ENCODE measurements at places on chromosomes 12 and 14. TPM values are rescaled to one million over a fixed set of nuclear protein-coding genes. Genes with fewer than 3 reads are reported as not detected.

GRCh38 chr12:89451841-89452251 is 72.8 kb downstream of the GALNT4 start:
- peaks cover 44% of the 10 kb centered on the region for H3K4me1 ChIP-seq
- no peaks in the 10 kb centered on the region for H3K36me3 ChIP-seq
- H3K27me3 ChIP-seq: no peaks in the 10 kb centered on the region

GRCh38 chr14:94391281-94391975 is 3.0 kb upstream of the SERPINA1 start:
- H3K4me3 ChIP-seq: no peak overlapping the region
- H3K4me1 ChIP-seq: peaks cover 14% of the 10 kb centered on the region
- no peak for DNase-seq
- H3K27me3 ChIP-seq: peaks cover 6% of the 10 kb centered on the region

DNA sequence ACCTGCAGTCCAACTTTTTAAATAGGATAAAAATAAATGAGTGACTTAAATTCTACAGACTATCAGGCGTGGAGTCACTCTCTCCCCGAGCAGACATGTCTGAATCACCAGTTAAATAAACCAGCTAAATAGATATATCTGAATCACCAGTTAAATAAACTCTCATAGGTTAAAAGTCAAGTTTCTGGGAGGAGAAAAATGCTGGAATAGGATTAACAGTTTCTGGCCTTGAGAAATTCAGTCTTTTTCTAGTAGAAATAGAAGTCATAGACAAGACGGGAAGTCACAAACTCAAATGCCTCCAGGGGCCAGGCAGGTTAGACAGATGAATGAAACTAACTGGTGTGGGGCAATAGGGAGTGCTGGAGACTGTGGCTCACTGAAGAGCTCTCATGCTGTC is 258.6 kb upstream of the TMEM132C start:
- H3K27me3 ChIP-seq: peaks cover 4% of the 10 kb centered on the region
- H3K27ac ChIP-seq: no peak overlapping the region
- DNase-seq: no peak
- H3K36me3 ChIP-seq: no peaks in the 10 kb centered on the region
- H3K4me3 ChIP-seq: no peak overlapping the region
- H3K4me1 ChIP-seq: peaks cover 12% of the 10 kb centered on the region

- no peak for DNase-seq
- H3K36me3 ChIP-seq: no peaks in the 10 kb centered on the region
These were observed 91.4 kb downstream of the PLCZ1 start for GRCh38 chr12:18646286-18646890.

- H3K27me3 ChIP-seq: peaks cover 9% of the 10 kb centered on the region
- no peaks in the 10 kb centered on the region for H3K4me1 ChIP-seq
- H3K4me3 ChIP-seq: peak overlapping the region; percentile 56
- DNase-seq: peak; percentile 70
- peaks cover 3% of the 10 kb centered on the region for H3K36me3 ChIP-seq
These were observed 240.0 kb upstream of the CPNE8 start for GRCh38 chr12:39145175-39145999.

GRCh38 chr12:57749061-57749460 is 3.0 kb downstream of the CDK4 start:
- no peak overlapping the region for H3K27ac ChIP-seq
- peak overlapping the region; percentile 48 for H3K4me3 ChIP-seq
- peaks cover 34% of the 10 kb centered on the region for H3K27me3 ChIP-seq
- peaks cover 58% of the 10 kb centered on the region for H3K4me1 ChIP-seq
- DNase-seq: no peak

- peaks cover 28% of the 10 kb centered on the region for H3K4me1 ChIP-seq
- DNase-seq: no peak
- no peak overlapping the region for H3K27ac ChIP-seq
- no peak overlapping the region for H3K4me3 ChIP-seq
- no peaks in the 10 kb centered on the region for H3K27me3 ChIP-seq
These were observed 37.5 kb upstream of the SINHCAF start for GRCh38 chr12:31363416-31363809.

- H3K4me3 ChIP-seq: no peak overlapping the region
- no peak for DNase-seq
- peaks cover 8% of the 10 kb centered on the region for H3K4me1 ChIP-seq
- H3K27me3 ChIP-seq: no peaks in the 10 kb centered on the region
- H3K27ac ChIP-seq: no peak overlapping the region
These were observed 64.1 kb downstream of the ITPR2 start for GRCh38 chr12:26768611-26769603.

- no peak overlapping the region for H3K27ac ChIP-seq
- H3K36me3 ChIP-seq: no peaks in the 10 kb centered on the region
- no peak overlapping the region for H3K4me3 ChIP-seq
- DNase-seq: no peak
- peaks cover 3% of the 10 kb centered on the region for H3K4me1 ChIP-seq
These were observed 14.6 kb downstream of the SLC38A4 start for GRCh38 chr12:46811185-46811584.

GRCh38 chr12:57626111-57626920 is 6.7 kb downstream of the B4GALNT1 start:
- H3K36me3 ChIP-seq: peaks cover 7% of the 10 kb centered on the region
- DNase-seq: no peak
- H3K4me3 ChIP-seq: no peak overlapping the region
- peaks cover 64% of the 10 kb centered on the region for H3K27me3 ChIP-seq
- H3K27ac ChIP-seq: no peak overlapping the region
- H3K4me1 ChIP-seq: peaks cover 24% of the 10 kb centered on the region

- H3K4me1 ChIP-seq: peaks cover 17% of the 10 kb centered on the region
- peaks cover 12% of the 10 kb centered on the region for H3K27me3 ChIP-seq
- H3K27ac ChIP-seq: peak overlapping the region; percentile 68
- DNase-seq: no peak
- H3K4me3 ChIP-seq: peak overlapping the region; percentile 95
These were observed 956 bp downstream of the GNPTAB start for GRCh38 chr12:101829639-101830366.

GRCh38 chr14:102930138-102930752 is 7.8 kb downstream of the AMN start:
- peaks cover 6% of the 10 kb centered on the region for H3K4me1 ChIP-seq
- H3K27ac ChIP-seq: no peak overlapping the region
- no peak overlapping the region for H3K4me3 ChIP-seq

DNA sequence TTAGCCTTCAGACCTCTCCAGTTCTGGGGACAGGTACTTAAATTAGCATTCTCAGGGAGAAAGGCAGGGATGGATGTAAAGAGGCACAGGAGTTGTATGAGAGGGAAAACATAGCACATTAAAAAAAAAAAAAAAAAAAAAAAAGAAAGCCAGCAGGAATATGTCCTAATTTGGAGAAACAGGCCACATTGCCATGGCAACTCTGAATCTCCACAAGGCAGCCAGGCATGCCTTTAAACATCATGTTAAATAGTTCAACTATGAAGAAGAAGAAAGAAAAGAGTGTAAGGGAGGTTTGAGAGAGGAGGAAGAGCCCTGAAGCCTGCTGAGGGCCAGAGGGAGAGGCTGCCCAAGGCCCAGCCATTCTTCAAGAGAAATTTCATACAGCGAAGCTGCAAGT is 145.8 kb downstream of the GRIN2B start:
- no peak overlapping the region for H3K4me3 ChIP-seq
- no peak for DNase-seq
- peak overlapping the region; percentile 65 for H3K27ac ChIP-seq

GRCh38 chr12:45257185-45257930 is 41.5 kb downstream of the ANO6 start:
- peaks cover 35% of the 10 kb centered on the region for H3K4me1 ChIP-seq
- no peak for DNase-seq
- peak overlapping the region; percentile 4 for H3K27ac ChIP-seq
- H3K4me3 ChIP-seq: no peak overlapping the region
- no peaks in the 10 kb centered on the region for H3K27me3 ChIP-seq
- no peaks in the 10 kb centered on the region for H3K36me3 ChIP-seq

- no peak for DNase-seq
- no peaks in the 10 kb centered on the region for H3K36me3 ChIP-seq
- no peak overlapping the region for H3K4me3 ChIP-seq
- no peaks in the 10 kb centered on the region for H3K4me1 ChIP-seq
- H3K27me3 ChIP-seq: peaks cover 4% of the 10 kb centered on the region
- no peak overlapping the region for H3K27ac ChIP-seq
These were observed 1.0 kb downstream of the KLHL33 start for GRCh38 chr14:20434701-20435581.

GRCh38 chr12:17976202-17976601 is 113.8 kb downstream of the RERGL start:
- H3K4me3 ChIP-seq: no peak overlapping the region
- no peaks in the 10 kb centered on the region for H3K4me1 ChIP-seq
- DNase-seq: no peak
- H3K36me3 ChIP-seq: no peaks in the 10 kb centered on the region
- no peak overlapping the region for H3K27ac ChIP-seq

DNA sequence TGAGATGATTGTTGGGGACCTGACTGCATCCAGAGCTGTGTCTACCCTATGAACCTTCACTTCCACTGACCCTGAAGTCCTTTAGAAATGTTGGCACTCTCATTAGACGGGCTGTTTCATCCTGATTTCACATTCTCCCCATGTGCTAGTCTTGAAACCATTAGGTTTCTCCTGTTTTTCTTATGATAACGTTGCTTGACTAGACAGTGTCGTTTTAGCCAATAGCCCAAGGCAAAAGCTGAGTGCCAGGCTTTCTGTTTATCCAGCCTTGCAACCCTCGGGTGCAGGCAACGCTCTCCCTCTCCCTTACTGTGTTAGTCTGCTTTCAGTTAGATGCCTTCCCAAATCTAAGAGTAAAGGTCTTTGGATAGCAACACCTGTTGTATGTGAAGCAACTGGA is 30.1 kb downstream of the DACT1 start:
- no peak for DNase-seq
- H3K27ac ChIP-seq: no peak overlapping the region
- no peak overlapping the region for H3K4me3 ChIP-seq
- peaks cover 4% of the 10 kb centered on the region for H3K4me1 ChIP-seq

DNA sequence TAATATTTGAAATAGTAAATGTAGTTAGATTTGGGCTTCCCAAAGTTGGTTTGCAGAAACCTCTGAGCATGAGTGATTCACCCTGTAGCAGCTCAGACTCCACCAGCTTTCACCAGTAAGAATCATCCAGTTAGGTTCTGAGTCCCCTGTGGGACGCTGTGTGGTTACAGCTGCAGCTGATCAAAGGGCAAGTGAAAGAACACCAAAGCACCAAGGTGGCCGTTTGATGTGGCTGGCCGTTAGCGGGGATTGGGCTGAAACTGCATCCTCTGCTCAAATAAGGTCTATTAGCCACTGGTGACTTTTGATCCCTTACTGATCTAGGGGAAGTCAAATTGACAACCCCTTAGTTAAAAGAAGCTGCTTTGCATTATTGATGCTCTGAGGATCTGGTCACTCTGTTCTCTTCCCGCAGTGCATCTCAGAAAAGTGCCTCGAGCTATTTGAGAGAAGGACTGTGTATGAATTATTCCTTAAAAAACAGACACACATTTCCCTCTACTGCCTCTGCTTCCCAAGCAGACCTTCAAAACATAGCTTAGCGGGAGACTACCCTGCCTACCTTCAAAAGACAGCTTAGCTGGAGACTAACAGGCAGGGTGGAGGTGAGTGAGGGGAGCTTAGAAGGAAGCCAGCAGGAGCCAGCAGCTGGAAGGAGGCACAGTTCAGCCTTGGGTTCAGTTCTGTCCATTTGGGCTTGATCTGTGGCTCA is 3.7 kb downstream of the ABHD12B start:
- peaks cover 3% of the 10 kb centered on the region for H3K36me3 ChIP-seq
- no peak overlapping the region for H3K27ac ChIP-seq
- peaks cover 14% of the 10 kb centered on the region for H3K4me1 ChIP-seq
- H3K27me3 ChIP-seq: peaks cover 58% of the 10 kb centered on the region
- no peak overlapping the region for H3K4me3 ChIP-seq

GRCh38 chr12:99957866-99958466 is 26.8 kb downstream of the ANKS1B start:
- H3K27ac ChIP-seq: no peak overlapping the region
- H3K27me3 ChIP-seq: no peaks in the 10 kb centered on the region
- no peak for DNase-seq
- no peak overlapping the region for H3K4me3 ChIP-seq
- no peaks in the 10 kb centered on the region for H3K4me1 ChIP-seq
- H3K36me3 ChIP-seq: no peaks in the 10 kb centered on the region

DNA sequence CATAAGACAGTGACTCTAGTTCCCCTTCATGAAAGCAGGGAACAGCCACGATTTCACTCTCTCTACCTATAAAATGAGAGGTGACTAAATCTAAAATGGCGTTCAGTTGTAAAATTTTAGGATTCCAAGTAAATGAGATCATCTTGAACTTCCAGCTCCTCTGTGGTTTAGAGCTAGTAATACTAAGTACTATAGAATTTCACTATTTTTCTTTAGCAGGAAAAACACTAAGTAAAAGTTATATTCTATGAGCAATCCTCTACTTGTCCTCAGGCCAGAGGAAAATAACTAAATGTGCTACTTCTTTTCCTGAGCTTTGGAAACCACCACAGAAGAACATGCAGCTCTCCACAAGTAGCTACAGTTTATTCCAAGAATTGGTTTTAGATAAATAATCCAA is 55.6 kb downstream of the NIN start:
- H3K36me3 ChIP-seq: peaks cover 13% of the 10 kb centered on the region
- no peak for DNase-seq
- H3K4me1 ChIP-seq: peaks cover 10% of the 10 kb centered on the region
- no peak overlapping the region for H3K4me3 ChIP-seq
- no peak overlapping the region for H3K27ac ChIP-seq

- peaks cover 85% of the 10 kb centered on the region for H3K27me3 ChIP-seq
- peaks cover 13% of the 10 kb centered on the region for H3K4me1 ChIP-seq
- H3K36me3 ChIP-seq: peaks cover 4% of the 10 kb centered on the region
- DNase-seq: no peak
These were observed 2.3 kb downstream of the KSR2 start for GRCh38 chr12:117966511-117966910.

DNA sequence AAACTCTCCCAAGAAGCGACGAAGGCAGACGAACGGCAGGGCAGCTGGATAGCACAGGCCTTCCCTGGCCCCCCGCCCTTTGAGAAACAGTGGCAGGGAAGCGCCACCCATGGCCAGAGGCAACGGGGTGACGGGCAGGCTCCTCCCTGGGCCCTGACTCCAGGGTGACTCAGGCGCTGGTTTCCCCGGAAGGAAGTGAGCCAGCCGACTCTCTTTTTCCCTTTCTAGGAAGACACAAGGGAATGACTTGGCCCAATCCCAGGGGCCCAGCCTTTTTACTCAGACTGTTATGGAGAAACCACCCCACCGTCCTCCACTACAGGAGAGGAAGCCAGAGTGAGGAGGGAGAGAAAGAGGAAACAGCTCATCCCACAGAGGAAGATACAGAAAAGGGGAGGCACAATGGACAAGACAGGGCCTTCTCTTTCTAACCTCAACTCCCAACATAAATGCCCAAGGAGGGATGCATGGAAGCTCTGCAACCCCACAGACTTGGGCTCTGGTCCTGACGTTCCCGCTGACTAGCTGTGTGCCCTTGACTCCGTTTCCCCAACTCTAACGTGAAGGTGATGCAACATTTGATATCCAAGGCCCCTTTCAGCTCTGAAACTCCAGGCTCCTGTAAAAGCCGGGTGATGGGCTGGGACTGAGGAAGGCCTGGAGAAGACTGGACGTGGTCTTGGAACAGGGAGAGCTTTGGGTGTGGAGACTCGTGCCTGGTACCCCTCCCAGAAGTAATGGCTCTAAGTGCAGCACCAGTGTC is 27.9 kb downstream of the ACTN1 start:
- no peak for DNase-seq
- no peak overlapping the region for H3K4me3 ChIP-seq
- H3K27ac ChIP-seq: peak overlapping the region; percentile 83
- no peaks in the 10 kb centered on the region for H3K36me3 ChIP-seq
- H3K27me3 ChIP-seq: no peaks in the 10 kb centered on the region

Gene PLEKHD1
- total RNA-seq: 0.14 TPM

Gene LRIG3
- 24.5 TPM for total RNA-seq

Gene ACACB
- 15.9 TPM for total RNA-seq

Gene TAS2R7
- total RNA-seq: 0.21 TPM

Gene KRT83
- total RNA-seq: not detected

Gene TNFAIP2
- 11.6 TPM for total RNA-seq

Gene KLRC2
- not detected for total RNA-seq

Gene MAX
- total RNA-seq: 64.2 TPM

Gene POTEM
- not detected for total RNA-seq

Gene MIP
- total RNA-seq: not detected

Gene KLRK1
- not detected for total RNA-seq

Gene CPM
- total RNA-seq: not detected

Gene MSI1
- 224 TPM for total RNA-seq

Data from neural crest cell (in vitro differentiated cells).